CD8-positive, alpha-beta T cell (primary cell): ENCODE measurements at places on chromosomes 3 and 15.
A peak's percentile ranks its signal among the peaks of the same experiment; 100 is the strongest.

DNA sequence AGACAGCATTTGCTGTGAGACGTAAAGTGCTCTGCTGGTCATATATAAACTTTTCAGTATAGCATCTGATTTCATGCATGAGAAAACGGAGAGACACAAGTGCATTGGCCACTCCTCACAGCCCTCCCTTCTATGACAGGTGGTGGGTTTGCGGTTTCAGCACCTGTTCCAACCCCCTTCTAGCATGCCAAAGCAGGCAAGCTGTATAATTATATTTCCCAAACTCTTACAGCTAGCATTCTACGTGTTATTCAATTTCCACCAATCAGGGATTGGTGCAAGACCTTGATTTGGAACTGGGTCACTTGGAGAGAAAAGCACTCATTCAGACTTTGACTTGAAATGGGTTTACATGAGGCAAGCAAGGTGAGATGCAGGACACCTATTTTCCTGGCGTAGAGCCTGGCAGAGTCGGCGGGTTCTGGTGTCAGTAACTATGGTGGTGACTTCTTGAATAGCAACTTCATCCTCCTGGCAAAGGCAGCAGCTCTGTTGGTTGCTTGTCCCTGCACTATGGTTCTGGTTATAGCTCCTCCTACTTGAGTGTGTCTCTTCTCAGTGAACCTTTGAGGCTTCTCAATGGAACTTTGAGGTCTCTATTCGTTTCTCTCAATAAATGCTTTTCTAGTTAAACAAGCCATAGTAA, 356.5 kb downstream of the TBL1XR1 start:
- DNase-seq = no peak

GRCh38 chr15:47675735-47676134, 41.6 kb upstream of the SEMA6D start:
- no peak for DNase-seq

DNA sequence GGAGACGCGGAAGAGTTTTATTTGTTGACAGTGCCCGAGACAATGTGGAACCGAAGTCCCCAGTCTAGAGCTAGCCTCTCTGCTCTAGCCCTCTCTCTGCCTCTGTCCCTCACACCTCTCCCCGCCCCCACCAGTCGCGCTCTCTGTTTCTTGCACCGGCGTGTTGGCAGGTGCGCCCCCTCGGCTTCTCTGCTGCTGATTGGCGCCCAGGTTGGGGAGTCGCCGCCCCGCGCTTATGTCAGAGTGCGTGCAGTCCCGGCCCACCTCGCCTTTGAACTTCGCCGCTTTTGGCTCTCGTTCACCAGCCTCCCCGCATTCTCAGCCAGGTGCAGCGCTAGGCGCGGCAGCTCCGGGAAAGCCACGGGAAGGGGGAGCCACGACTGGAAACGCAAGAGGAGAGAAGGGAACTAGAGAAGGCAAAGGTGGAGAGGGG, at the start of gene SOX14:
Gene SOX14, plus strand, starts transcription at position 315 of the 433 bp plus-strand sequence. CDS start 470 bp downstream, outside the sequence.
- no peak for DNase-seq

GRCh38 chr15:88257311-88258092, 963 bp upstream of the NTRK3 start:
- DNase-seq = no peak

DNA sequence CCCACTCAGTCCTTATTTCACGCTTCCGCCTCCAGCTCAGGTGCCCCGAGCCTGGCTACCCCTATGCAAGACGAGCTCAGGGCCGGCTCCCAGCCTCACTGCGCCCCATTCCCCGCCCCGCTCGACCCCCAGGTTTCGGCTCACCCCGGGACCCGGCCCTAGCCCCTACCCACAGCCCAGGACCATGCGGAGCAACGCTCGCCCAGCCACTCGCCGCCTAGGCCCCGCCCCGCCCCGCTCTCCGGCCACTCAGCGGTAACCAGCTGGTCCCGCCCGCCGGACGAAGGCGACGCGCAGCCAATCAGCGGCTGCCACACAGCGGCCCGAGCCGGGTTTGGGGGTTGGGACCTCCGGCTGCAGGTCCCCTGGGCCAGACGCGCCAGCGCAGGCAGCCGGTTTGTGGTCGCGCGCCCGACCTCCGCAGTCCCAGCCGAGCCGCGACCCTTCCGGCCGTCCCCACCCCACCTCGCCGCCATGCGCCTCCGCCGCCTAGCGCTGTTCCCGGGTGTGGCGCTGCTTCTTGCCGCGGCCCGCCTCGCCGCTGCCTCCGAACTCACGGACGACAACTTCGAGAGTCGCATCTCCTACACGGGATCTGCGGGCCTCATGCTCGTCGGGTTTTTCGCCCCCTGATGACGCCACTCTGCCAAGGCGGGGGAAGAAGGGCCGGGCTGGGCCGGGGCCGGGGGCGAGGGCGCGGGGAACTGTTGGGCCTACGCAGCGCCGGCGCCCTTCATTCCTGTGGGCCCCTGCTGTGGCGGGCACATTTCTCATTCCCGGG, at the start of gene CATSPER2:
Gene CATSPER2, minus strand, starts transcription at position 196 of the 781 bp plus-strand sequence. CDS start 783 bp downstream, outside the sequence.
- no peak for DNase-seq

DNA sequence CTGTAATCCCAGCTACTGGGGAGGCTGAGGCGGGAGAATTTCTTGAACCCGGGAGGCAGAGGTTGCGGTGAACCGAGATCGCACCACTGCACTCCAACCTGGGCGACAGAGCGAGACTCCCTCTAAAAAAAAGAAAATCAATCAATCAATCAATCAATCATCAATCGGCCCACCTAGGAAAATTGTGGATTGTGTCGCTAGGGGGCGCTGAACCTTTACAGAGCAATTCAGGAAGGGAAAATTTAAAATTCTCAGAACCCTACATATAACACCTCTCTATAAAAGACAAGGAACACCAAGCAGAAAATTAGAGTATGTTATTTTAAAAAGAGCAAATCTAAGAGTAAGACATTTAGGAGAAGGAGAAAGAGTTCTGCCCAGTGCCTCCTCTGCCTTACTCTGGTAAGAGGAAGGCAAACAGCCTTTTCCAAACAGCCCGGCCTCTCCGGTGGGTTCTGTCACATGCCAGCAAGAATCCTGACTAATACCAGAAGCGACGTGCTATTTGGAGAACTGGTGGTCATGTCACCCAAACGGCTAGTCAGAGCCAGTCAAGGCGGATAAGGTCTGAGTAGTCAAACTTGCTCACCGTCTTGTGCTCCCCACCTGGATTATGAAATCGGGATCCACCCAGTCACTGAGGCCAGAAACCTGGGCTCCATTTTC, 22.3 kb upstream of the SMCO1 start:
- DNase-seq = no peak

GRCh38 chr3:194107107-194107506, 28.8 kb upstream of the HES1 start:
- no peak for DNase-seq

GRCh38 chr3:124248471-124249028, 256.6 kb upstream of the ROPN1 start:
- no peak for DNase-seq

DNA sequence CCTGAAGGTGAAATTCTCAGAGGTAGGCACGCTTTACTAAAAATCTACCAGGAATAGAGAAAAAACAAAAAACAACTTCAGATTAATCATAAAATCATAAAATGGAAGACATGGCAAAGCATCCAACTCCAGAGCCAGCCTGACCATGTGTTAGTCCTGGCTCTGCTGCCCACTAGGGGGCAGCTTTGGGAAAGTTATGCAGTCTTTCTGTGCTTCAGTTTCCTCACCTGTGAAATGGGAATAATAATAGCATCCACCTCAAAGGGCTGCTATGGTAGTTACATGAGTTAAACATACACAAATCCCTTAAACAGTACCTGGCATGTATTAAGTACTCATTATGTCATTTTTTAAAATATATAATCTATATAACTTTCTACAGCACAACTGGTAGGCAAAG, 52.3 kb downstream of the WNT5A start:
- no peak for DNase-seq

- no peak for DNase-seq
Observed at GRCh38 chr3:87996882-87997281, 61.9 kb downstream of the CGGBP1 start.

- DNase-seq = no peak
Observed at GRCh38 chr15:100115066-100115710, 226.6 kb downstream of the ADAMTS17 start.

GRCh38 chr3:86739244-86739643, 251.7 kb downstream of the VGLL3 start:
- DNase-seq = no peak

- no peak for DNase-seq
Observed at GRCh38 chr3:66140743-66141372, 79.9 kb upstream of the SLC25A26 start.

- DNase-seq = no peak
Observed at GRCh38 chr3:129449279-129450115, 9.5 kb downstream of the IFT122 start.

DNA sequence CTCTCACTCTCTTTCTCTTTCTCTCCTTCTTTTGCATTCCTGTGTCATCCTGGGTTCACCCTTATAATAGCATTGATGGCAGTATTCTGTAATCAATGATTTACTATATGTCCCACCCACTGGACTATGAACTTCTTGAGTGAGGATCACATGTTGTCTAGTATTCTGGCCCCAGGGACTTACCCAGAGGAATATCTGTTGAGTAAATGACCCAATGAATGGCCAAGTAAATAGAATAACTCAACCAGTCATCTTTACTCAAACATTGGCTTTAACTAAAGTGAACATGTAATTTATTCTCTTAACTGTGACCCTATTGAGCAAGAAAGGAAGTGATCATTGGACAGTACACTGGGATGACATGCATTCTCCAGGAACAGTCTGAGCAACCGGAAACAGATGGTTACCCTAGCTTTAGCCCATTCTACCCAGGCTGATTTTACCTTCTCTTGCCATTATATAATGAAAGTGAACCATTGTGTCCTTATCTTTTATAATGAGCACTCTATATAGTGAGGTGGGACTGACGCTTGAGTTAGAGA, 94.5 kb upstream of the SOX14 start:
- no peak for DNase-seq

DNA sequence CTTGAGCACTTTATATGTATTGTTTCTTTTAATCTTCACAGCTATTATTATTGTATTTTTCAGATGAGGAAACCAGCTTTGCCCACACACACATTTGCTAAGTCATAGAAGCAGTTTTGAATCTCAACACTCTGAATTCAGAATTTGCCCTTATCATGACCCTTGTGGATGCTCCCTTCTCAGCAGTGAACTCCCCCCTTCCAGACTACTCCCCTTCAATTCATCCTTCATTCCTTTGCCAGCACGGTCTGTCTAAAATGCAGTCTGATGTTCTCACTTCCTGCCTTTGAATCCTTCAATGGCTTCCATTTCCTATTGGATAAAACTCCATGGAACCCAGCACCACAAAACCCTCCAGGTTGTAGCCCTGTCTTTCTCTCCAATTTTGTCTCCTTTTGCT, 52.5 kb upstream of the TSC22D2 start:
- no peak for DNase-seq

DNA sequence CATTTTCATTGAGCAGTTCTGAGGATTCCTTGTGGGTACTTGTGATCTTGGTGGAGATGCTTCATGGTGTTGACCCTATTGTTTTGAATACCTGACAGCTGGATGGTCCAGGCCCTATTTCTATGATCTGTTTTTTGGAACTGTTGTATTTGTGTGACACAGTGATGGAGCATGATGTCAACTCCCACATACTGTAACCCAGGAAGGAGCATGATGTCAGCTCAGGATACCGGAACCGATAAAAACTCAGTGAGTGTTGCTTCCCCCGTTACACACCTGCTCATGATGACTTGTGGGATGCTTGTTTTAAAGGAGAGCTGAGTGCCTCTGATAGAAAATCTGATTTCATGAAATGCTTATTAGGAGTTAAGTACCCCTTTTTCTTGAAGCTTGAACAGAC, 45.1 kb downstream of the ZBTB38 start:
- no peak for DNase-seq

GRCh38 chr15:31325595-31326155, 960 bp upstream of the KLF13 start:
- peak; percentile 28 for DNase-seq

DNA sequence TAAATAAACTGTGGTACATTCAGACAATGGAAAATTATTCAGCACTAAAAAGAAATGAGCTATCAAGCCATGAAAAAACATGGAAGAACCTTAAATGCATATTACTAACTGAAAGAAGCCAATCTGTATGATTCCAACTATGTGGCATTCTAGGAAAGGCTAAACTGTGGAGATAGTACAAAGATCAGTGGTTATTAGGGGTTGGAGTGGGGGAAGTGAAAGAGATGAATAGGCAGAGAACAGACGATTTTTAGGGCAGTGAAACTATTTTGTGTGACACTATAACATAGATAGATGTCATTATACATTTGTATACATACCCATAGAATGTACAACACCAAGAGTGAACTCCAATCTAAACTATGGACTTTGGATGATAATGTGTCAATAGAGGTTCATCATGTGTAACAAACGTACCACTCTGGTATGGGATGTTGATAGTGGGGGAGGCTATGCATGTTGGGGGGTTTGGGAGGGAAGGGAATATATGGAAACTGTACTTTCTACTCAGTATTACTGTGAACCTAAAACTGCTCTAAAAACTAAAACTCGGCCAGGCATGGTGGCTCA, 29.0 kb downstream of the RAB27A start:
- DNase-seq = no peak

- DNase-seq = no peak
Observed at GRCh38 chr3:127734754-127735473, 62.2 kb downstream of the ABTB1 start.

GRCh38 chr3:52892625-52893311, 4.6 kb downstream of the STIMATE start:
- DNase-seq = peak; percentile 72

DNA sequence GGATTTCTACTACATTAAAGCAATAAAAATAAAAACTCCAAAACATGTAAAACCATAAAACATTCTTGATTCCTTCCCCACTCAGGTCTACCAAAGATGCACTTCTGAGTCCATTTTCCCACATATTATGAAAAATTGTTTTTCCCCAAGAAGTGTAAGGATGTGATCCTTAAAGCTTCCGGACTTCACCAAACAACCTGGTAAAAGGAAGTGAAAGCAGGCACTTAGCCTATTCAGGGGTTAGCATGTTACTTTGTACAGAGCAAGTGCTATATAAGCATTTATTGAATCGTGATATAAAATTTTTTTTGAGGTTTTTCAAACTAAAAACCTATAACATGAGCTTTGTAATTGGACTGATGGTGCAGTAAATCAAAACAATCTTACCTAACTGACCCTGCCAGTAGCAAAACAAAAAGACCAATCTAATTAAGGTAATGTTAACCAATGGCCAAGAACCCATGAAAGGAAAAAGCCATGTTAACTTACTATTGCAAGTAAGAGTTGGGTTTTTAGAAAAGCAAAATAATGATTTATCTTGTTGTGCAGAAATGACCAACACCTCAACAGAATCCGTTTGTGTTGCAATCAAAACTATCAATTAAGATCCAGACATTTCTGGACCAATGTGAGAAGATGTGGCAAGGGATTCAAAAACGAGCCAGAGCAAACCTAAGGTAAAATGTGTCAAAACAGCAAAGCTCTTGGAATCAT, 1.8 kb downstream of the SETD2 start:
- no peak for DNase-seq
